ENCODE measurements at places on chromosomes 11 and 22. TPM values are rescaled to one million over a fixed set of nuclear protein-coding genes. Genes with fewer than 3 reads are reported as not detected.

GRCh38 chr22:33922349-33922681, 2.0 kb upstream of the LARGE1 start:
- peak; percentile 32 for DNase-seq

The OR51G1 gene
- not detected for polyA plus RNA-seq

DNA sequence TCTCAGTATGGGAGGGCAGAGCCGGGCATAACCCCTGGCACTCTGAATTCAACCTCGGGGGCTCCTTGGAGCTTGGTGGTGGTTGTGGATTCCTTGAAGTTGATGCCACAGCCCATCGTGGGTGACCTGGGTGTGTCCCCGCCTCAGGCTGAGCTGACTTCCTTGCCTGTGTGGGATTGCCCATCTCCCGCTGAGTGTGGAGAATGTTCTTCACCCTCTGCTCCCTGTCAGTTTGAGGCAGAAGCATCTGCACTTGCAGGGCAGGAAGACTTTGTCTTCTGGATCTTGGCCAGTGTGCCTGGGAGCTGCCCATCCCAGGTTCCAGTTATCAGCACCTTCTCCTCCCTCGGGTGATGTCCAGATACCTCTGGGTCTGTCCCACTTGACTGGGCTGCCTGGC, 25.3 kb downstream of the CD82 start:
- DNase-seq: no peak

GRCh38 chr11:111694851-111695250, 71.3 kb downstream of the PPP2R1B start:
- peak; percentile 98 for DNase-seq

DNA sequence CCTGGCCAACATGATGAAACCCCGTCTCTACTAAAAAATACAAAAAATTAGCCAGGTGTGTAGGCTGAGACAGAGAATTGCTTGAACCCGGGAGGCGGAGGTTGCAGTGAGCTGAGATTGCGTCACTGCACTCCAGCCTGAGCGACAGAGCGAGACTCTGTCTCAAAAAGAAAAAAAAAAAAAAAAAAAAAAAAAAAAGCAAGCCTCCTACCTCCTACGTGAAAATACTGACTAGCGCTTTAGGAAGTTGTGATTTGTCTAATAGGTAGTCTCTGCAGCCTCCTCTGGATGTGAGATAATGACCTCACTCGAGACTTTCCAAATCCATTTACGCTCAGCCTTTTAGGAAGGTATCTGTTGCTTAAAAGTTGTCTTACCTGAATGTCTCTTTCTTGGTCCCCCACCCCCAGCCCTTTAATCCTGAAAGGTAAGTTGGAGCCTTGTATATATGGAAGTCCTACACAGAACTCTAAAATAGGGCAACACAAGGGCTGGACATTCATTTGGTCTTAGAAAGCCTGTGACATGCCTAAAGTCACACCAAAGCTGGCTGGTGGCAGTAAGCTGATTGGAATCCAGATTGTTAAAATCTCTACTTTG, 5.5 kb downstream of the SEPTIN3 start:
- no peak for DNase-seq

GRCh38 chr11:57459164-57460021, 935 bp upstream of the RTN4RL2 start:
- DNase-seq: no peak

GRCh38 chr22:44337678-44338004, 24.9 kb upstream of the SHISAL1 start:
- peak; percentile 76 for DNase-seq

- peak; percentile 65 for DNase-seq
Observed at GRCh38 chr11:30914143-30914762, 328.1 kb upstream of the MPPED2 start.

- peak; percentile 97 for DNase-seq
Observed at GRCh38 chr11:122405547-122406341, 249.8 kb upstream of the UBASH3B start.

GRCh38 chr11:14345668-14346067, 13.3 kb downstream of the RRAS2 start:
- DNase-seq: no peak

DNA sequence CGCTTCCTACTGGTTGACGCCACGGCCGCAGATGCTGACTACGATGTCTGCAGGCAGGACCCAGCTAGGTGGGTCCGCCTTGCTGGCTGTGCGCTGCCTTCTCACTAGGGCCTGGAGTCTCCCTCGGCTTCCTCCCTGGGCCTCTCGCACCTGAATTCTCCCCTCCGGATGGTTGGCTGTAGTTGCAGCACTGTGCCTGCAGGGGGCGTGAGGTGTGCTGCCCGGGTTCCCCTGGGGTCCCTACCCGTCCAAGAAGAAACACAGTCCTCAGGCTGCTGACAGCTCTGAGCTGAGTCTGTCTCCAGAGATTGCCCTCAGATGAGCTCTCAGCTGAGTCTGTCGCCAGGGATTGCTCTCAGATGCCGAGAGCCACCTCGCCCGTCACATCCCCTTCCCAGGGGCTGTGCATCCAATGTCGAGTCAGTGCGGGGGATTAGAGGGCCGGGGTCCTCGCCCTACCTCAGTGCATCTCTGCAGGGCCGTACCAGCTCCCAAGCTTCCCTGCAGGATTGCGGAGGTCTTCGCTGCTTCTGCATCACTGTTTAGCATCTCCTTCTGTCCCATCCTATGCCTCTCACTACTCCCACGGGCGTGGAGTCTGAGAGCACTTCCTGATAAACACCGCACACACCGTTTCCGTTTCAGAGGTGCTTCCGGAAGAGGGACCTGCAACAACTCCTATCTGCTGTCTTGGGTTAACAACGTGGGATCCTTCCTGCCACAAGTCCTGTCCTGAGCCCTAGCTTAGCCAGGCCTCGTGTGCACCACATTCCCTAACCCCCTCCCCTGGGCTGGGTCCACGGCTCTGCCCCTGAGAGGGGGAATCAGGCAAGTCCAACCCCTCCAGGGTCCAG, 196.9 kb downstream of the CSNK2A3 start:
- no peak for DNase-seq

DNA sequence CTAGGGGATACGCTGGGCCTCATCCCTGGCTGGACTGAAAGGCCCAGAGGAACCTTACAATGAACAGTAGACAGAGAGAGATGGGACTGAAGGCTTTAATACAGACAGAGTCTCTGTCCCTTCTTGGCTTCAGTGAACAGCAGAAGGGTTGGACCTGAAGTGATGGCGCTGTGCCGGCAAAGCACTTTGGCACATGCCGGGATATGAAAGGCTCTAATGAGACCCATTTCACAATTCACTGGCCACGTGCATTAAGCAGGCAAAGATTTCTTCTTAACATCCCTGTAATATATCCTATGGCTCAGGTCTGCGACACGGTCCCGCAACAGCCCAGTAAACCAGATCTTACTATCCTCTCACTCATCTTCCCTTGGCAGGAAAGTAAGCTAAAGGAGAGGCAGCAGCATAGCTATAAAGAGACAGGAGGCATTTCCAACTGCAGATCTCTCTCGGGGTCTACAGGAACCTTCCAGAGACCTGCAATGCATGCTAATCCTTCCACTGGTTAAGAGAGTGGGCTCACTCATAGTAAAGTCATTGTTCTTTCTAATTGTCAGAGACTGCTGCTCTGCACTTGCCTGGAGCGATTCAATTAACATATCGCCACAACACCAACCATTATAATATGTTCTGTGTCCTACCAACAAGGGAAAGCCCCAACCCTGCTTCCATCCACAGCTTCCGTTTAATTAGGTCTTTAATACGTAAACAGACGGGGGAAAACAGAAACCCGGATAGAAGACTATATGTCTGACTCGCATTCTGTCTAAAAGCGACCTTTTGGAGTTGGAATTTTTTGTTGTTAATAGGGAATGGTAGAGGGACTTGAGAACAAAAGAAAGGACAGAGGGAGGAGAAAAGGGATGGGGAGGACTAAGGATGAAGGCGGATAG, 1179.0 kb downstream of the LRRC4C start:
- DNase-seq: no peak

- peak; percentile 82 for DNase-seq
Observed at GRCh38 chr11:28529540-28530410, 421.6 kb downstream of the METTL15 start.

The CSRP3 gene
- polyA plus RNA-seq: 0.15 TPM

DNA sequence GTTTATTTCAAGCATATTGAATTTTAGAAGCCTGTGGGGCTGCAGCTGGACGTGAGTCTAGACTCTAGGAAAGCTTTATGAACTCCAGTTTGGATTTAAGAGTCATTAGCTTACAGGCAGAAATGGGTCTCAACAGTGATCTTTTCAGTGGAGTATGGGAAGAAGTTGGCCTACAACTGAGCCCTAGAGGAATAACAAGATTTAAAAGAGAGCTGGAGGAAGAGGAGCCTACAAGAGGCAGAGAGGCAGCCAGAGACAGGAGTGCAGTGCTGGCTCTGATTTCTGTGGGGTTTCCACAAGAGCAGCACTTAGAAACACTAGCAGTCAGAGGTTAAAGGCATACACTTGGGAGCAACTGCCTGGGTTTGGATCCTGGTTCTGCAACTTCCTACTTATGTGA, 17.9 kb downstream of the APOL5 start:
- no peak for DNase-seq

DNA sequence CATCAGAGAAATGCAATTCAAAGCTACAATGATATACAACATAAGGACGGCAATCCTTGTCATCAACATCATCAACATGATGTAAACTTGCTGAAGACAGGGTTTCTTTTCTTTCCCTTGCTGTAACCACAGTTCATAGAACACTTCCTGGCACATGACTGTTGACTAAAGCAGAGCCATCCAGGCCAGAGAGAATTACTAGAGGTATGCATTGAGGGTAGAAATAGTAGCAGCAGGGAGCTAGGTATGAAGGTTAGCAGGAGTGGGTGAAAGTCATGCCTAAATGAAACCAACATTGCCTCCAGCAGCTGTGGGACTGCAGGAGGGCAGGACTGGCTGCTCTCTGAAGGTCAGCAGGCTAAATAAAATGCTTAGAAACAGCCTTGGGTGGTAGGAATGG, 103.7 kb downstream of the LRRC32 start:
- DNase-seq: no peak

DNA sequence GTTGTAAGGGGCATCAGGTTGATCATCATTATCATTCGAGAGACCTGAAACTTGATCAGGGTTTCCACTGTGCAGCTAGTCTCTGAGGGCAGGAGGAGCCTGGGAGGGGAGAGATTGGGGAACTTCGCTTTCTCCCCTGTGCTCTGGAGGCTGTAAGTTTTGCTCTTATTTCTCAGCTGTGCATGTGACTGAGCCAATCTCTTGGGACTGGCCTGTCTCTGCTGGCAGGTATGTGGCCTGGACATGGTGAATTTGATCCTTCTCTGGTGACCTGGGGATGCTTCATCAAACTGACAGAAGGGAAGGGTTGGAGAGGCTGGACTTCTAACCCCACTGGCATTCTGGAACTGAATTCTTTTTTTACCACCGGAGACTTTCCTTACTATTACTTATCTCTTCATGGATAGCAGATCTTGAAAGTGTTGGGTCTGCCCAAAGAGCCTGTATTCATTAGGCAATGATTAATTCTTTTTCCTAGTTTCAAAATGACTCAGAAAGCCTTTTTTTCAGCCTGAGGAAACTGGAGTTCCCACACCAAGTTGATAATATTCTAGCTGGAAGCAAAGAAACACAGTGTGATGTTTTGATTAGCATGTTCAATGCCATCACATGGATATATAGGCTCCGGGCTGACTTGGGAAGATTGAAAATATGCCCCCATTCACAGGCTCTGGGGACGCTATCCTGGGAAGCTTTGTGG, 36.5 kb downstream of the TSPAN18 start:
- DNase-seq: no peak

The KRTAP5-8 gene
- polyA plus RNA-seq: not detected
